ENCODE measurements at places on chromosomes 16 and 17.

DNA sequence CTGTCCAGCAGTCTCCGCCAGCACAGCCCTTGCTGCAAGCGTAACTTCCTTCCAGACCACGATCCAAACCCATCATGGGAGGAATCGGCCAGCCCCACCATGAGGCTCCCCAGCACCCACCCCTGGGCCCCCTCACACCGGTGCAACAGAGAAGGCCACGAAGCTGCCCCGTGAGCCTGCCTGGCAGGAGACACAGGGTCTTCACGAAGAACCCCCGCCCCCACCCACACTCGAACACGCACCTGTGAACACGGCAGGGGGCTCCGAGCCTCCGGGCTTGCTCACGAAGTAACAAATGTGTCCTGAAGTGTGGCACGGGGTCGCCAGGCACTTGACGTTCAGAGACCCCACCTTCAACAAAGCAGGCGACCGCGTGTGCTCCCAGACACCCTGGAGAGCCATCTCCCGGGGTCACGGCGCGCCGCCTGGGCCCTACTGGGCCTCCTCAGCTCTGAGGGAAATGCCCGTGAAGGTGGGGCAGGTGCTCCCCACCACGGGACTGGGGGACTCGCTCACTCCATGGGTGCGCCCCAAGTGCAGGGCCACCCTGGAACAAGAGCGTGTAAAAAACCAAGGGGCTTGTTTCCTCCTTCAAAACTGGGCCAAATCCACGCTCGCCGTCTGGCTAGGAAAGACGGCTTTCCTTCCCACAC is 7.6 kb downstream of the HAGH start:
- DNase-seq: no peak

DNA sequence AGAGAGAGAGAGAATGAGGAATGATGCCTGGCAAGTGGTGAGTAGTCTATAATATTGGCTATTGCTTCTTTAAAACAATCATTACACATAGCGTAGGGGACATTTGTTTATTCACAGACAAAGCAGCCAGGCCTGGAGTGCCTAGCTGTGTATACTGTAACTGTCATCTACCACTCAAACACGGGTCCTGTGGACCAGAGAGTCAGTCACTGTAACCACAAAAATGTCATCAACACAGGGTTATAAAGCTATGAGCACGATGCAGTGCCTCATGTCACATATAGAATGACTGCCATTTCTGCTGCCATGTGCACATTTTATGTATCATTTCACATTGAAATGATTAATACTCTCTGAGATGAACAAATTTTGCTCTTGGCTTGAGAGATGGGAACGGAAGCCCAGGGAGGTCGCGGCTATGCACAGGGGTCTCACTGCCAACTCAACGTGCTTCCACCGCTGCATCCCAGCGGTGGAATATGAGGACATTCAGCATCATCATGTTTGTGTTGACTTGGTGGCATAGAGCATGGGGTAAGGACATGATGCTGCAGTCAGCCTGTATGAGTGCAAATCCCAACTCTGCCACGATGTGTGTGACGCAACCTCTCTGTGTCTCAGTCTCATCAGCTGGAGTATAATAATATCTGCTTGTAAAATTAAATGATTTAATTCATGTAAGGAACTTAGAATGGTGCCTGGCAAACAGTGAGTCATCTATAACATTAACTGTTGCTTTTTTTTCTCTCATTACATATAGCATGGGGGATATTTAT is 3.3 kb downstream of the MT1H start:
- DNase-seq: no peak

- peak; percentile 84 for DNase-seq
These were observed at the start of gene ATP2A3 for GRCh38 chr17:3964203-3965117. TSS of gene ATP2A3 (minus strand) at chr17:3964437. CDS start at chr17:3964291, 146 bp downstream.

DNA sequence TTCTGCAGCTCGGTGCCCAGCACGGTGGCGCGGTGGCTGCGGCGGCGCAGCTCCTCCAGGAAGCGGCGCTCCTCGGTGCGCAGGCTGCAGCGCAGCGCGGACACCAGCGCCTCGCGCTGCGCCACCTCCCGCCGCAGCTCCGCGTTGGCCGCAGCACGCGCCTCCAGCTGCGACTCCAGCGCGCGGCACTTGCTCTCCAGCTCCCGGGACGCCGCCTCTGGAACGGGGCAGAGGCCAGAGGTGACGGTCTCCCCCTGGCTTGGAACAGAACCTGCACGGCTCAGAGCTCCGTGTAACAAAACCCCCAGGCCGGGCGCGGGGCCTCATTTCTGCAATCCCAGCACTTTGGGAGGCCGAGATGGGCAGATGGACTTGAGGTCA is 13.2 kb upstream of the CLUH start:
- peak; percentile 59 for DNase-seq

DNA sequence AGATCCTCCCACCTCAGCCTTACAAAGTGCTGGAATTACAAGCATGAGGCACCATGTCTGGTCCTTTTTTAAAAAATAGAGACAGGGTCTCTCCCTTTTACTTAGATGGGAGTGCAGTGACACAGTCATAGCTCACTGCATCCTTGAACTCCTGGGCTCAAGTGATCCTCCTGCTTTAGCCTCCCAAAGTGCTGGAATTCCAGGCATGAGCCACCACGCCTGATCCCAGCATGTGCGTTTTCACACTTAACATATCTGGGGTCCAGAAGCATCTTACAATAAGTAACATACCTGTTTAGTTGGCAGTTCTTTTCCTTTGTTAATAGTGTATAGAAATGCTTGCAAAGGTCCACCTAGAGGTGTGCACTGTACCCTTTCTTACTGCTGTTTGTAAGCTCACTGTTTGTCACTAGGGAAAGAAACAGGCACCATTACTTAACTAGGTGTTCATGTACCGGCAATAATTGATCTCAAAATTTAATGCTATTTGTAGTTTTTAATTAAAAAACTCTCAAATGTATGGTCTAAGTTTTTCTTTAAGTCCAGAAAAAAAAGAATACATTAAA is 221.7 kb downstream of the RPTOR start:
- no peak for DNase-seq

- no peak for DNase-seq
These were observed 17.9 kb downstream of the CA7 start for GRCh38 chr16:66862023-66862520.

DNA sequence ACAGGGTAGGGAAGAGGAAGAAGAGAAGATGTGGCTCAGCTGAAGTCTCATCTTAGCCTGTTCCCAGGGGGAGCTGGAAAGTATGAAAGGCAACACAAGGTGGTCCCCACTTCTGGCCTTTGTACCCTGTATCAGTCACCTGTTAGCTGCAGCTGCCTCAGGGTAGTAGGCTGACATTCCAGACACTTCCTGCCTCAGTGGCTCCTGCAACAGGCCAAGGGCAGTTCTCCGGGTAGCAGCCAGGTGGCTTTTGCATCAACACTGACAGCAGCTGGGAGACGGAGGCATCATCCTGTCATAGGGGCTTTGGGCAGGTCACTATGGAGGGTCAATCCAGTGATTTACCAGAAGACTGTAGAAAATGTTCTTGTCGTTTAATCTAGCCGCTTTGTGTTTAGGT is 124.0 kb downstream of the RGS9 start:
- DNase-seq: no peak

DNA sequence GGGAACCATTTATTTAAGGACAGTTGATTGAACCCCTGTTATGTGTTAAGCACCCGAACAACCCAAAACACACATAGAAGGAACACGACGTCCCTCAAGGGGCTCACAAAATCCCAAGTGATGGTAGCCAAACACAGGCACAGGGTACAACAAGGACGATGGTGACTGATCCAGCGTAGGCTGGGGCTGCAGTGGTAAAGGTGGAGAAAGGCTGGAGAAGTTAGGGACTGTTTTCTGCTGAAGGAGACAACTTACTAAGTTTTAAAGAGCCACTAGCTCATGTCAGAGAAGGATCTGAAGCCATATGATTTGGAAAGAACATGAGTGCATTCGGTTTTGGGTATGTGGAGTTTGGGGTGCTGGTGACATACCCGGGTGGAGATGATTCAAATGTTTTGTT is 229.6 kb upstream of the TNRC6C start:
- DNase-seq: no peak

DNA sequence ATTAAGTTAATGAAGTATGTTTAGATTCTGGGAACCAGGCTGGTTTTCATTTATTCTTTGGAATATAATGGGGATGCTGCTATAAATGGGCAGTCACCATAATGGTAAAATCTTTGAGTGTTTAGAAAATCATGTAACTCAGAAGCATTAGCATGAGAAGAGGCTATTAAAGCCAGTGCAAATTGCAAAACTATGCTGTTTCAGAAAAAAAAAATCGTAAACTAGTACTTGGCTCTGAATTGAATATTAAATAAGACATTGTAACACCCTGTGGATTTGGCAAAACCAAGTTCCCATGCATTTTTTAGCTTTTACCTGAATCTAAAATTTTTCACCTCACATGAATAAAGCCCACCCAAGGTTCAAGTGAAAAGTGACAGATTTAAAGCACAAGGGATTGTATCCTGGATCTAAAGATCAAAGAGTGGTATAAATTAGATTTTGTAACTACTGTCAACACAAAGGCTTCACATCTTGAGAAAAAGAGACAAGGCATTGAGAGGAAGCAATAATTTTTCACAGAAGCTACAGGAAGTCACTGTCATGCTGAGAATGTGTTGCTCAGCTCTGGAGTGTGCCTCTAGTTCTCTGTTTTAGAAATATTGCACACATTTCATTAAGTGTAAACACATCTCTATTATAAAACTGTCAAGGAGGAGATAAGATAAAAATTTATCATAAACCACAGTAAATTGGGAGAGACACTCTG is 142.2 kb downstream of the ABCA8 start:
- no peak for DNase-seq

DNA sequence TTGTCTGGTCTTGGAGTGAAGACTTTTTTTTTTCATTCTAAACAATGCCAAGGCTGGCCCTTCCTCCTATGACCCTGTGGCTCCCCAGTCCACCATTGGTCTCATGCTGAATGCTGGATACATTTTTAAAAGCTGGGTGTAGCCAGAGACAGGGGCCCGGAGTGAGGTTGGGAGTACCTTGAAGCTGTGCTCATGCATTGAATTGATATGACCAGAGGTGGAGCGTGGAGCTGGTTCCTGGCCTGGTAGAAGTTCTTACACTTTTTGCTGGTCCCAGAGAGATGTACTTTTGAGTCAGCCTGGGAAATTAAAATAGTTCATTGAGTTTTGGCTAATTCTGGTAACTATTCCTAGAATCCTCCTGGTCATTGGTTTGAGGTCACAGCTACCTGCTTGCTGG is 83.6 kb downstream of the CMIP start:
- no peak for DNase-seq

DNA sequence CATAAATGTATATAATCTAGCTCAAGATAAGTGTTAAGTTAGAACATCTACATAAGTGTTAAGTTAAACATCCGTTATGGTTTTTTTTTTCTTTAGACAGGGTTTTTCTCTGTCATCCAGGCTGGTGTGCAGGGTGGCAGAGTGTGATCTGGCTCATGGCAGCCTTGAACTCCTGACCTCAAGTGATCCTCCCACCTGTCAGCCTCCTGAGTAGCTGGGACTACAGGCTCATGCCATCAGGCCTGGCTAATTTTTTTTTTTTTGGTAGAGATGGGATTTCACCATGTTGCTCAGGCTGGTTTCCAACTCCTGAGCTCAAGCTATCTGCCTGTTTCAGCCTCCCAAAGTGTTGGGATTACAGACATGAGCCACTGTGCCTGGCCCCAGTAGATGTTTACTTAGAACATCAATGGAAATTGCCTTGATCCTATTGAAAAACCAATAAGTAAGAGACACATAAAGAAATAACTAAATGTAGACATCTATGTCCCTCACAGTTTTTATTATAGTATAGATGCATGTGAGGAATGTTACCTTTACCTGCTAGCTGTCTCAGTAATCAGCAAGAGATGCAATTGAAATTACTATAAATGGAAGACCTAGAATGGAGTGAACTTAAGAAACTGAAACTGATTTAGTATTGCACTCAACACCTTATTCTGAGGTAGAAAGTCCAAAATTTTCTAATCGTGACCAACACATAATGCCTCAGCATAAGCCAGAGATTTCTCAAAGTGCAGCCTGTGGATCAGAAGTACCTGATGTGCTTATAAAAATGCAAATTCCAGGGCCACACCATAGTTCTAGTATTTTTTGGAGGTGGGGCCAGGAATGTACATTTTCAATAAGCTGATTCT is 5.5 kb upstream of the FAM20A start:
- DNase-seq: no peak

- no peak for DNase-seq
These were observed 40.8 kb downstream of the ZFPM1 start for GRCh38 chr16:88493879-88494278.

DNA sequence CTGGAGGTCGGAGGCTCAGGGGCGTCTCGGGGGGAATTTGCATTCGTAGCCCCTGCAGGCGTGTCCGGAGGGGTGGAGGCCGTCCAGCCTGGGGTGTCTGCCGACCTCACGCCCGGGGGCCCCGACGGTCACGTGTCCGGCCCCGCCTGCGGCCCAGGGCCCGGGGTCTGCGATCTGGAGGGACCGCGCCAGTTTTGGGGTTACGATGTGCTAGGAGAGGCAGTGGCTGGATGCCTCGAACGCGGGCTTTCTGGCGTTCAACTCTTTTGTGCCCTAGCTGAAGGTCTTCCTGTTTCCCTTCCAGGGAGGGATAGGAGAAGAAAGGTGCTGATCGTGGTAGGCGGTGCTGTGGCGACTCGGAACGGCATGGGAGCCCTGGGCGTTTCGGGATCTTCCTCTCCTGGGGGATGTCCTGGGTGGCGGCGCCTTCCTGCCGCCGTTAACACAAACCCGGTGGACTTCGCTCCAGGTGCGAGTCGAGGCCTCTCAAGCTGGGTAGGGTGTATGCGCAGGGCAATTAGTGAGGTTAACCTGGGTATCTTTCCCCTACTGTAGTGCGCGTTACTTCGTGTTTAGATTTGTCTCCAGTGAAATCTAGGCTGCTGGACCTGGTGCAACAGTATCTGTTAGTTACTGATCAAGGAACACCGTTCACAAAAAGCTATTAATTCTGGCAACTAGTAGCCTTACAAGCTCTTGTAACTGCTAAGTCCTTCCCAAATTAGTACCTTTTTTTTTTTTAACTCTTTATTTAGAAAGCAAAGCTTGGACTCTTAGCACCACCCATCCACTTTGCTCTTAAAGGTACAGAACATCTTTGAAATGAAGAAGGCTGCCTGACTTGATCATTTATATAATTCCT is 1.3 kb downstream of the AKAP1 start:
- DNase-seq: peak; percentile 16

DNA sequence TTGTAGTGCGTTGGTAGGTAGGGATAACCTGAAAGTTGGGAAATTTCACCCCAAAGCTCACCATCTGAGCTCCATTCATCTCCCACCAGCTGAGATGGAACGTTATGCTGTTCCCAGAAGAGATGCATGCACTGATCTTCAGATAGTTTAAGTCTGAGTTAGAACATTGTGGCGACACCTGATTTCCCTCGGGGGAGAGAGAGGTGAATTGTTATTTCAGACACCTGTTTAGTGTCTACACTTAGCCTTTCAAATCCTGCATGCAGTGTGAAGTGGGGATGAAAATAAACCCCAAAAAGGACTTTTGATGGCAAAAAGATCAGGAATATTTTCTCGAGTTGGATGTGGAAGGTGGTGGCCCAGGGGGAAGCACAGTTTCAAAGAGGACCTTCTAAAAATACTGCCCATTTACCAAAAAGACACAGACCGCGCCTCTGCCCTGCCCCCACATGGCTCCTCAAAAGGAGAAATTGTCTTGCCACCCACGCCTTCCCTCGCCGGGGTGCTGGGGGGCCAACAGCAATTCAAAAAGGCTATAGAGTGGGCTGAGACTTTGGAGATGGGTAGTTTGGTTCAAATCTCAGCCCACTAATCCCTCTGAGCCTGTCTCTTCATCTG is 11.4 kb downstream of the CIITA start:
- DNase-seq: no peak

GRCh38 chr17:41796121-41796895 is 9.8 kb upstream of the JUP start:
- no peak for DNase-seq
